Heart right ventricle (tissue), 16 donors: ENCODE measurements at places on chromosomes 16 and 17. TPM values are rescaled to one million over a fixed set of nuclear protein-coding genes. Genes with fewer than 3 reads are reported as not detected.
A peak's percentile ranks its signal among the peaks of the same experiment; 100 is the strongest.

Gene CEP295NL
- total RNA-seq: 0.82 TPM

Gene TPSD1
- not detected for total RNA-seq

Gene NXPH3
- total RNA-seq: 2.2 TPM

Gene C1QTNF8
- total RNA-seq: not detected

Gene G6PC1
- total RNA-seq: not detected

Gene DDX19B
- total RNA-seq: 25.3 TPM

DNA sequence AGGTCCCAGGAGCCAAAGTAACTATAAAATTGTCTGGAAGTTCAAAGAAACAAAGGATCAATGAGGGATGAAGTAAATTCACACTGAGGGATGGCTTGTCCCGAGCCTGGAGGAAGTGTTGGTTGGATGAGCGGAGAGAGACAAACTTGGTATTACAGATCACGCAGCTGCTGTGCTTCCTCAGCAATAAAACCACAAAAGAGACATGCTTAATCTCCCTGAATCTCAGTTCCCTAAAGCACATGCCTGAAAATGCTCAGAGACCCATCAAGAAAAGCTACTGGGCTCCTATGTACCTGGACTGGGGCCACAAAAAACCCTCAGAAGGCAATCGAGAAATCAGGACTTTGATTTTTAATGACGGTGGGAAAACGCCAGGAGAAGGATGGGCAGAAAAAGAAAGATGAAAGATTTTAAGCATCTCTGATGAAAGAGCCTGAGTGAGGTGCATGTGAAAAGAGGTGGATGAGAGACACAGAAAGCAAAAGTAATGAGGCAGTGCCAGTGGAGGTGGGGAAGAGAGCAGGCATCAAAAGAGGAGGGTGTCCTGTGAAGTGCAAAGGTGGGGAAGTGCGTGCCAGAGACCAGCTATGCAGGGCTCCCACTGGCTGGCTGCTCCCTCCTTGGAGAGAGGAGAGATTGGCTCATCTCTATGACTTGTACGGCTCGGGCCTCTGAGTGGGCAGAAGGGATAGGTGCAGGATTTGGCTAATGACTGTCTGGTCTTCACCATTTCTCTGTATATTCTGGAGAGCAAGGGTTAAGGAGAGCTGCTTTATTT is 143.7 kb downstream of the ABCC12 start:
- no peak for DNase-seq
- H3K36me3 ChIP-seq: no peaks in the 10 kb centered on the region
- no peaks in the 10 kb centered on the region for H3K4me1 ChIP-seq
- no peaks in the 10 kb centered on the region for H3K27me3 ChIP-seq

DNA sequence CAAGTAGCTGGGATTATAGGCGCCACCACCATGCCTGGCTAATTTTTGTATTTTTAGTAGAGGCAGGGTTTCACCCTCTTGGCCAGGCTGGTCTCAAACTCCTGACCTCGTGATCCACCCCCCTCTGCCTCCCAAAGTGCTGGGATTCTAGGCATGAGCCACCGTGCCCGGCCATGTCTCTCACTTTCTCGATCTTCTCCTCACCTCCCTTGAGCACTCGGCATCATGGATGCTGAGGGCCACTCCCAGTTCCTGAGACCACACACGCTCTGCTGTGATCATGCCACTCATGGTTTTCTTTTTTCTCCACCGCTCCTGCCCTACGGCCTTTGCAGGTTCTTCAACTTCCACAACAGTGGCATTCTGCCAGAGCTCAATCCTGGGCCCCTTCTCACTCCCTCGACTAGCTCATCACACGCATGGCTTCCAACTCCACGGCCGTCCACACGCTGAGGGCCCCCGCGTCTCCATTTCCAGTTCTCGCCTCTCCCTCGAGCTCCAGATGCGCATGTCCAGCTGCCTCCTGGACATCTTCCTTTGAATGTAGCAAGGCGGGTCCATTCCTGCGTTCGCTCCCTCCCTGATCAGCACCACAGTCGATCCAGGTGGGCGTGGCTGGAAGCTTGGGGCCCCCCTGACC is 5.5 kb upstream of the NCBP3 start:
- no peaks in the 10 kb centered on the region for H3K4me1 ChIP-seq
- no peaks in the 10 kb centered on the region for H3K36me3 ChIP-seq
- H3K27me3 ChIP-seq: no peaks in the 10 kb centered on the region
- H3K4me3 ChIP-seq: no peak overlapping the region
- H3K27ac ChIP-seq: no peak overlapping the region
- DNase-seq: no peak

- peaks cover 17% of the 10 kb centered on the region for H3K4me1 ChIP-seq
- H3K27me3 ChIP-seq: peaks cover 93% of the 10 kb centered on the region
- no peaks in the 10 kb centered on the region for H3K36me3 ChIP-seq
Measured at GRCh38 chr16:54928016-54928356, 2.7 kb upstream of the IRX5 start.

DNA sequence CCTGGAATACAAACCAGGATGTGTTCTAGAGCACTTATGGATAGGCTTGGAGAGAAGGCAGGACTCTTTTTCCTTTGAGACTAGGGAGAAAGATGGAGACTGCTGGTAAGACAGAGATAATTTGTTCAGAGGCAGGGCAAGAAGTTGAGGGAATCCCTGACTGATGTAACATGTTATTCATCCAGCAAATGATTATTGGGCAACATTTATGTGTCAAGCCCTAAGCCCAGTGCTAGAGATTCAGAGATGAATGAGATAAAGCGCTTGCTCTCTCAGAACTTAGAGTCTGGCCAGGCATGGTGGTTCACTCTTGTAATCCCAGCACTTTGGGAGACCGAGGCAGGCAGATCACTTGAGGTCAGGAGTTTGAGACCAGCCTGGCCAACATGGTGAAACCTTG is 47.8 kb upstream of the NUFIP2 start:
- no peak overlapping the region for H3K27ac ChIP-seq
- DNase-seq: no peak
- H3K36me3 ChIP-seq: no peaks in the 10 kb centered on the region
- H3K27me3 ChIP-seq: peaks cover 4% of the 10 kb centered on the region

DNA sequence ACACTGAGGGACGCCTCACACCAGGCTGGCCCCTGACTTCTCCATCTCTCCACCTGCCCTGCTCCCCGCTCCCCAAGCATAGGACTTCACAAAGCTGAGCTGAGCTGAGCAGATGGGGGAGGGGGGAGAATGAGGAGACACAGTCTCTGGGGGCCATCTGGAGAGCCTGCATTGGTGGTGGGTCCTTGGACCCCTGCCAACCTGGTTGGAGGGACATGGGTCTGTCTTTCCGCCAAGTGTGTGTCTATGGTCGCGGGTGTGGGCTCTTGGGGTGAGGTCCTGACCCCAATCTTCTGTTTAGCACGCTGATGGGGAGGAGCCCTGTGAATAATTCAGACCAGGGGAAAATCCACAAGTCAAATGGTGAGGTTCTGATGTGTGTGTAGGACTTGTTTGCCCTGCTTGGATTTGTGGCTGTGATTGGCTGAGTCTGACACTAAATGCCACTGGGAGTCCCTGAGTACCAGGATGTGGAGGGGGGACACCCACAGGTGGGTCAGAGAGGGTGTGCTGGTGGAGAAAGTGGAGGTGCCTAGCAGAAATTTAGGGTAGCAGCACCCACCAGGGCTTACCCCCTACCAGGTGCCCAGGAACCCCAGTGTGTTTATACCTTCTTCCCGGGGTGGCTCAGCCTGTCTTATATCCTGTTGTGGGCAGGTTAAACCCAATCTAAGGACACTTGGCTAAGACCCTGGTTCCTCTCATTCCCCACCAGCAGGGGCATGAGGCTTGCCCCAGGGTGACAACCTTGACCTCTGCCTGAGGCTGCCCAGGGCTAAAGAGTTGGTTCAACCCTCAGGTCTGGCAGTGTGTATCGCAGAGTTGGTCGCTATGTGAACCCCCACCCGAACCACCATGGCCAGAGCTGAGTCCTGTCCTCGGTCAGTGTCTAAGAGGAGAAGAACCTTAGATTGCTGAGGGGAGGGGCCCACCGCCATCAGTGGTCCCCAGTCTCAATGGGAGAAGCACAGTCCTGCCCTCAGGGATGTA is 2.1 kb downstream of the FMNL1 start:
- no peaks in the 10 kb centered on the region for H3K27me3 ChIP-seq
- peak overlapping the region; percentile 85 for H3K27ac ChIP-seq
- H3K36me3 ChIP-seq: no peaks in the 10 kb centered on the region
- H3K4me1 ChIP-seq: peaks cover 72% of the 10 kb centered on the region
- no peak for DNase-seq
- peak overlapping the region; percentile 61 for H3K4me3 ChIP-seq

- no peaks in the 10 kb centered on the region for H3K4me1 ChIP-seq
- no peak overlapping the region for H3K27ac ChIP-seq
Measured at GRCh38 chr17:28511858-28512461, 5.8 kb downstream of the FOXN1 start.

- peak overlapping the region; percentile 87 for H3K27ac ChIP-seq
- peaks cover 30% of the 10 kb centered on the region for H3K4me1 ChIP-seq
- DNase-seq: no peak
- H3K4me3 ChIP-seq: peak overlapping the region; percentile 90
- H3K36me3 ChIP-seq: peaks cover 64% of the 10 kb centered on the region
Measured at GRCh38 chr16:69338557-69339288, 641 bp downstream of the COG8 start.

GRCh38 chr16:49821614-49822282 is 34.2 kb downstream of the ZNF423 start:
- no peak overlapping the region for H3K4me3 ChIP-seq
- DNase-seq: no peak
- H3K27ac ChIP-seq: no peak overlapping the region

DNA sequence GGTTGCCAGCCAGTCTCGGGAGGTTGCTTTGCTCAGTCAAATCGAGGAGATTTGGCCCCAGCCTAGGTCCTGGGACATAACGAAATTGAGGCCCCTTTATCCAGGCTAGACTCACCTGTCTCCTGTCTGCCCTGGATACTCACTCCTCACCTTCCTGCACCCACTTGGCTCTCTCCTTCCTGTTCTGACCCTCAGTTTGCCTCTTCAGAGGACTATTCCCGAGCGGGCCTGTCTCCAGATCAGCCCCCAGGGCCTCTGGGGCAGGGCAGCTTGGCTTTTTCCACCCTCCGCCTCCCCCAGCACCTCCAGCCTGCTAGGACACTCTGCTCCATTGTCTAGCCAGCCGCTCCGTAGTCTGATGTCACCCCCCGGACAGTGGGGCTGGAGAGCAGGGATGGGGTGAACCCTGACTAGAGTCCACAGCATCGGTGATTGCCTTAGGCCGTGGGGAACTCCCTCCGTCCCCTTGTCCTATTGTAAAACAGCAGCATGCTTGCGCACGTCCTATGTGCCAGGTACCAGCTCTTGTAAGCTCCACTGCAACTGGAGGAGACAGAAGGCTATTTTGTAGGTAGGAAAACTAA is 8.8 kb downstream of the WFIKKN2 start:
- H3K36me3 ChIP-seq: no peaks in the 10 kb centered on the region
- DNase-seq: no peak
- H3K4me3 ChIP-seq: no peak overlapping the region
- no peaks in the 10 kb centered on the region for H3K27me3 ChIP-seq

DNA sequence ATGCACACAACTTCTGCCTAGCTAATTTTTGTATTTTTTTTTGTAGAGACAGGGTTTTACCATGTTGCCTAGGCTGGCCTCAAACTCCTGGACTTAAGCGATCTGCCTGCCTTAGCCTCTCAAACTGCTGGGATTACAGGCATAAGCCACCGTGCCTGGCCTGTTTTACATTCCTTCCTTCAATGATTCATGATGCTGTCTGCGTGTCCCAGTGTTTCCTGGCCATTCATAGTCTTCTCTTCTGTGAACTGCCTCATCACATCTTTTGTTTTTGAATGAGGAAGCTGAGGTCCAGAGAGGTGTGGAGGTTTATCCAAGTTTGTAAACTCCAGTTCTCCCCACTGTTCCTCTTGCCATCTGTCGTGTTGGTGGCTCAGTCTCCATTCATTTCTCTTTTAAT is 64.5 kb upstream of the MED9 start:
- H3K27ac ChIP-seq: no peak overlapping the region
- H3K27me3 ChIP-seq: no peaks in the 10 kb centered on the region
- peaks cover 31% of the 10 kb centered on the region for H3K4me1 ChIP-seq
- H3K4me3 ChIP-seq: no peak overlapping the region

DNA sequence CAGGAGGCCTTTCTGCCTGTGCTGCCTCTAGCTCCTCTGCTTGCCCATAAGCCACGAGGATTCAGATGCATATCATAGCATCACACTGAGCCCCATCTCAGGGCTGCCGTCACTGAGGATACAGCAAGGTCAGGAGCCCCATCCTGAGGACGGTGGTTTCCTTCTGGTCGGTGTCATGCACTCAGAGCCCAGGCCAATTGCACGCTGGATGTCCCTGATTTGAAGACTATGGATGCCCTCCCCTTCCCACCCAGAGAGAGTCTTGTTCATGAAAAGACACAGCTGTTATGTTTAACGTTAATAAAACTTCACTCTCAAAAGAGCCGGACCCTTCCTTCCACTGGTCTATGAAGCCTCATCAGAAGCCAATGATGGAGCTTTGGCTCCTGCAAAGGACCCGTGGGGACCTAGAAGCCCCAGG is 19.9 kb downstream of the COTL1 start:
- no peaks in the 10 kb centered on the region for H3K27me3 ChIP-seq
- H3K36me3 ChIP-seq: no peaks in the 10 kb centered on the region
- no peak overlapping the region for H3K4me3 ChIP-seq

- H3K36me3 ChIP-seq: no peaks in the 10 kb centered on the region
- DNase-seq: no peak
- no peaks in the 10 kb centered on the region for H3K27me3 ChIP-seq
- H3K4me3 ChIP-seq: peak within 1 kb of the TSS; percentile 9
- no peaks in the 10 kb centered on the region for H3K4me1 ChIP-seq
- peak within 1 kb of the TSS; percentile 83 for H3K27ac ChIP-seq
Measured at GRCh38 chr17:68955181-68955841, at the start of gene ABCA8. TSS of gene ABCA8 (minus strand) at chr17:68955392. CDS start at chr17:68942034, 13,358 bp downstream.

GRCh38 chr17:41107941-41108450 is 2.8 kb downstream of the KRTAP4-9 start:
- no peaks in the 10 kb centered on the region for H3K36me3 ChIP-seq
- no peak for DNase-seq
- H3K4me3 ChIP-seq: no peak overlapping the region
- no peak overlapping the region for H3K27ac ChIP-seq
- no peaks in the 10 kb centered on the region for H3K27me3 ChIP-seq

GRCh38 chr16:4169415-4169814 is 53.2 kb upstream of the ADCY9 start:
- H3K27me3 ChIP-seq: no peaks in the 10 kb centered on the region
- no peak overlapping the region for H3K27ac ChIP-seq
- H3K4me1 ChIP-seq: no peaks in the 10 kb centered on the region
- no peaks in the 10 kb centered on the region for H3K36me3 ChIP-seq

DNA sequence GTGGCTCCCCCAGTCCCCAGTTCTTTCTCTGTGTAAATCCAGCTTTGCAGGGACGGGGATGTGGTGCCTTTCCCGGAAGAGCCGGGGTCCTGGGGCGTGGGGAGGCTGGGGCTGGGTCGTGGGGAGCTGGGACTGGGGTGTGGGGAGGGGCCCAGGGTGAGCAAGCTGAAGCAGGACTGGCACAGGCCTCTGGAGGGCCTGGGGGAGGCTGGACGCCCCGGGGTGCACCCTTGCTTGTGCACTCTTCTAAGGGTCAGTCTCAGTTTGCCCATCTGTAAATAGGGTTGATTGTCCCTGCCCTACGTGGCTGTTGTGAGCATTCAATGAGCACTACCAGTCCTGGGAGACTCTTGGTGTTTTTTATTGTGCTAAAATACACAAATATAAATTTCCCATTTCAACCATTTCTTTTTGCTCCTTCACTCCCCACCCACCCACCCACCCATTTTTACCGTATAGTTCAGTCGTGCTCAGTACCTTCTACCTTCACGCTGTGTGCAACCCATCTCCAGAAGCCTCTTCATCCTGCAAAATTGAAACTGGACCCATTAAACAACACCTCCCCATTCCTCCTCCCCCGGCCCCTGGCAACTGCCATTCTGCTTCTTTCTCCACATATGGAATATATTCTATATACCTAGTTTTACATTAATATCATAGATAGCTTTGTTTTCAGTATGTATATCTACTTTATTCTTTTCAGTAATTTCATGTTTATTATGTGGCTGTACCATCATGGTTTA is 7.8 kb upstream of the TBC1D3B start:
- no peak for DNase-seq
- H3K27ac ChIP-seq: peak overlapping the region; percentile 78
- no peaks in the 10 kb centered on the region for H3K36me3 ChIP-seq
- peak overlapping the region; percentile 66 for H3K4me3 ChIP-seq
